ENCODE measurements at places on chromosomes 7 and 10.

DNA sequence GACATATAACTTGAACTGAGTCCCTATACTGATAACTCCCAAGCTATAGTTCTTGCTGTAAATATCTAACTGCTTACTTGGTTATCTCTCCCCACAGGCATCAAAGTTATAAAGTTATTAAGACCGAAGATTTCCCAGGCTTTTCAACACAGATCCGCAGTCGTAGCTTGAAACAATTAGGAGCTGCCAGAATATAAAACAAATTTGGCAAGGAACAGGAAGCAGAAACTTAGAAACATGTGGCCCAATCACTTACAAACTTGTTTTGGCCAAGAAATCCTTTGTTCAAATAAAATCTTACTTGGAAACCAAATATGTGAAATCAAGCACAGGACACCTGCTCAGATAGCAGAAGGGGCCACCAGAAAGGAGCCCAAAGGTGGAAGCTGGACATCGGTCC lies 9.0 kb downstream of the SLC16A12 start:
- no peak for DNase-seq

DNA sequence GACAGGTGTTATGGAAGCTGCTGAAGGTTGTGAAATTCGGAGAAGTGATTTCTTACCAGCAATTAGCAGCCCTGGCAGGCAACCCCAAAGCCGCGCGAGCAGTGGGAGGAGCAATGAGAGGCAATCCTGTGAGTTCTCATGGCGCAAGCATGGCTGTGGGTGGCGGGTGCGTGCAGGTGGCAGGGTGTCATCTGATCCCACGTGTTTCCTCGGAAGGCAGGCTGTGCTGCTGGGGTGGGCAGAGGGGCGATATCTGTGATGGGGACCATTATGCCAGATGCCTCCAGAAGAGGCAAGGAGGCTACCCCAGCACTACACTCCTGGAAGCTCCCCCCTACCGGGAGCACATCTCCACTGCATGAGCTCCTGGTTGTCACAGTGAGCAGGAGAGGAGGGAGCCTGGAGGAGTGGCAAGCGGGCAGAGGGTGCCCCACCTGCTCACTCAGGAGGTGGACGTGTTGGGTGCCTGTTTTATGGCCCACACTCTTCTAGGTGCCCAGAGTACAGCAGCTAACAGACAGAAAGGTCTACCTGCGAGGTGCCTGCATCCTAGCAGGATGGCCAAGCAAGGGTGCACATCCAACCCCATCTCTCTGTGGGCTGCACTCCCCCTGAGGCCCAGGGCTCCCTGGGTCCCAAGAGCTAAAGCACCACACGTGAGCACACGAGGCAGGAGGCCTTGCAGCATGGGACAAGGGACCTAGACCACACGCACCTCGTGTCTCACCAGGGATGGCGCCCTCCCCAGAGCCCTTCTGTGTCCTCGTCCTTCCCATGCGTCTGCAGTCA lies 204.7 kb downstream of the EBF3 start:
- DNase-seq, result peak; percentile 2

DNA sequence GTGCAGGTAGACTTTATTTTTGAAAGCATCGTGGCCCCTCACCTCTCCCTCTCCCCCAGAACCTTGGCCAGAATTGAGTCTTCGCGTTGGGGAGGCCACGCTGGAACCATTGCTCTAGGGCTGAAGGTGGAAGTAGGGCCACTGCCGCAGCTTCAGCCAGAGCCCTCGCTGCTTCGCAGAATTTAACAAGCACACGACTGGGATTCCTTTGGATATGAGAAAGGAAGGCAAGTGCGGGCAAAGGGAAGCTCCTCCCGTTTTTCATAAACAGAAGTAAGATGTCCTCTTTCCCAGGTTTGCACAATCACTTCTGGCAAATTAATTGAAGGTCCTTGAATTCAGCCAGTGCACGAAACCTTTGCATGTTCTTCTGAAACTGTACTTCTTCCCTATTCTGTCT lies 168.1 kb downstream of the CCDC3 start:
- DNase-seq, result no peak

DNA sequence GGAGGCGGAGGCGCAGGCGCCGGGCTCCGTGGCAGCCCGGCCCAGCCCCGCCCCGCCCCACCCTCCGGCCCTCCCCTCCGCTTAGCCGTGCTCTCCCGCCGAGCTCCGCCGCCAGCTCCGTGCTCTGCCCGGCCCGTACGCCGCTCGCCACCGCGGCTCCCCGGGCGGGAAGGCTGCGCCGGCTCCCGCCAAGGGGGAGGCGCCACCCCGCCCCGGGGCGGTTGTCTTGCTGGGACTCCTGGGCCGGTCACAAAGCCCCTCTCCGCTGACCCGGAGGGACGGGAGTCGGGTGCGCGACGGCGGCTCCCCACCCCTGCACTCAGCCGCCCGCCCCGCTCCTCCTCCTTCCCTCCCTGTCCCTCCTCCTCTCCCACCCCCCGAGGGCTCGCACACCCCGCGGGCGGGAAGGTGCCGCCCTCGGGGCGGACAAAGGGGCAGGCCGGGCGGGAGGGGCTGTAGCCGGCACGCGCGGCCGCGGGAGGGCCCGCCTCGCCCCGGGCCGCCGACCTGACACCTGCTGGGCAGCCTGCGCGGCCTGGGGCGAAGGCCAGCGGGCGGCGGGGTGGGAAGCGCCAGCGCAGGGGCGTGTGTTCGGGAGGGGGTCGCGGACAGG lies 11.5 kb upstream of the SP8 start:
- DNase-seq, result no peak

GRCh38 chr7:26619348-26619984 lies 244.9 kb downstream of the SKAP2 start:
- no peak for DNase-seq

GRCh38 chr7:138196971-138197896 lies 121.0 kb downstream of the AKR1D1 start:
- no peak for DNase-seq

DNA sequence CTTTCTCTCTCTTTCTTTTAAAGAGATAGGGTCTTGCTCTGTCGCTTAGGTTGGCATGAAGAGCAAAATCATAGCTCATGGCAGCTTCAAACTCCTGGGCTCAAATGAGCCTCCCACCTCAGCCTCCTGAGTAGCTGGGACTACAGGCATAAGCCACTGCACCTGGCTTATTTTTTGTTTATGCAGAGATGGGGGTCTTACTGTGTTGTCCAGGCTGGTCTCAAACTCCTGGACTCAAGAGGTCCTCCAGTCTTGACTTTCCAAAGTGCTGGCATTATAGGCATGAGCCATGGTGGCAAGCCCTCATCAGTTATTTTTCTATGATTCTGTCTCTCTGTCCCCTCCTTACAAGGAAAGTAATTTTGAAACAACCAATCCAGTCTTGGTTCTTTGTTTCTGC lies 1.1 kb upstream of the BAG3 start:
- no peak for DNase-seq

- no peak for DNase-seq
These were observed 46.3 kb downstream of the MGMT start for GRCh38 chr10:129513312-129513711.

- no peak for DNase-seq
These were observed 847.1 kb downstream of the REEP3 start for GRCh38 chr10:64368298-64368697.

GRCh38 chr10:119608316-119609155 lies 11.8 kb upstream of the TIAL1 start:
- peak; percentile 18 for DNase-seq

DNA sequence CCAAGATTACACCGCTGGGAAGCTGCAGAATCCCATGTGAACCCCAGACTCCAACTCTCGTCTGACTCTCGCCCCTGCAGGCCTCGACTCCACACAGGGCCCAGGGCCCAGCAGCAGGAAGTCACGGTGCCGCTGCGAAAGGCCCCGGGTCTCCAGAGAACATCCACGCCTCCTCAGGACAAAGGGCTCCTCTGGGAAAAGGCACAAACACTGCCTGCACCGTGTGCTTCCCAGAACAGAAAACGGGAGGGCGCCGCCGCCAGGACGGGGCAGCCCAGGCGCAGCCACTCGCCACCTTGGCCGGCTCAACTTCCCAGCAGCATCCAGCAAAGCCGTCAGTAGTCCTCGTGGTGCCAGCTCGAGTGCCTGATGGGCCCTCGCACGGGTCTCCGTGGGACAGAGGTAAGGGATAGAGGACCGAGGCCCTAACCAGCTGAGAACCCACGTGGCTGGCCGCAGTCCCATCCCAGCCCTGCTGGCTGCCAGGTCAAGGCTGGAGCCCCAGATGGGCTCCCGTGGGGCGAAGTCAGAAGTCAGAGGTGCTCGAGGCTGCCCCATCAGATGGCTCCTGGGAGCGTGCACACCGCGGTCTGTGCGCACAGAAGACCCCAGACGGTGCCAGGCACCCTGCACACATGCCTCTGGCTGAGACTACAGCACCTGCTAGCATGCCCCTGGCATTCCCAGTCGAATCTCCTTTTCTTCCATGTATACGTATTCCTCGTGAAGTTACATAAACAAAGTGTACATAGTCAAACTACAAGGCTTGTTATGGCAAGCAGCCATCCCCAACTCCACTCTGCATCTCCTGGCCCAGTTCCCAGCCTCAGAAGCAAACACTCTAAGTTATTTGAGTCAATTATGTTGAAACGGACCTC lies 60.2 kb downstream of the MAD1L1 start:
- no peak for DNase-seq

- peak; percentile 80 for DNase-seq
These were observed at the start of gene MAP3K8 for GRCh38 chr10:30433730-30434272. TSS of gene MAP3K8 (plus strand) at chr10:30434184. CDS start at chr10:30438939, 4,755 bp downstream.

DNA sequence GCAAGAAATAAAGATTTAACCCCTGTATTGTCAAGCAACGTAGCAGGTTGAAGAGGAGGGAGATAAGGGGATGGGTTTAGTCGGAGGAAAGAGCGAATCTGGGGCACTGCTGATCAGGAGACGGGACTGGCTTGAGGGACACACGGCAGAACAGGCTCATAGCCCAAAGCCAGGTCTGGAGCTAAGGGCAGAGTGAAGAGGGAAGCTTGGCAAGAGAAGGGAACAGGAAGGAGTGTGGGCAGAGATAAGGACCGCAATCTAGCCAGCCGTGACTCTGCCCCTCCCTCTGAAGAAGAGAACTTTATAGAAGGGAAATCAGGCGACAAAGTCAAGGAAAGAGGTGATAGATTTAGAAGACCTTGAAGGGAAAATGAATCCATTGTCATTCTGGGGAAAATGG lies 67.6 kb downstream of the CAV1 start:
- no peak for DNase-seq

- no peak for DNase-seq
These were observed 212.1 kb upstream of the KLF14 start for GRCh38 chr7:130946114-130946513.

GRCh38 chr10:78964274-78964951 lies 104.4 kb upstream of the ZMIZ1 start:
- DNase-seq, result no peak

DNA sequence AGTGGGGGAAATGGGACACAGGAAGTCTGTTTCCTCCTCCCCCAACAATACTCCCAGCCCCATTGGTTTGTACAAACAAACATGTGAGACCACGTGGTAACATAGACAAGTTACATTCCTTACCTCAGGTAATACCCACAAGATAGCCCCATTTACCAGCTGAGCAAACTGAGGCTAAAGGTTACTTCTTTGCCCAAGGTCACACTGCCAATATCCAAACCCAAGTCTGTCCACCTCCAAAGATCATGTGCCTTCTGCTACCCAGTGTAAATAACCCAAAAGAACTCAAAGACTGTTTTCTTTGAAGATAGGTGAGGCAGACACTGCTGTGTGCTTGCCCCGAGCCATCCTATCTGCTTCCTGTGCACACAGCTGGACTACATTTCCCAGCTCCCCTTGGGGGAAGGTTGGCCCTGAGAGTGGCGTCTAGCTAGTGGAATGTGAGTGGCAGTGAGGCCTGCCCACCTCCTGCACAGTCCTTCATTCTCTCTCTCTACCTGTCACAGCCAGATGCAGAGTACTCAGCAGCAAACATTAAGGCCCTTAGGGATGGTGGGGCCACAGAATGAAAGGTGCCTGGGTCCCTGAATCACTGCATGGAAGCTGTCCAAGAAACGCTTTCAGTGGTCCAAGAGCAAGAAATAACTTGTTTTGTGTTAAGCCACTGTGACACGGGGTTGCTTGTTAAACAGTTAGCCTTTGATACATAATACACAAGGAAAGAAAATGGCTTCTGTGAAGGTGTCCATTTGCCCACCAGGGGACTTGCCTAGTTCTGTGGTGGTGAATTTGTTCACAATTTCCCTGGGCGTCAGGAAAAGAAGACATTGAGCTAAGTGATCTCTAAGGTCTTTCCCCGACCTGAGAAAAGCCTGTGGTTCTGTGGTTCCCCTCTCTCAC lies 257.7 kb upstream of the NFE2L3 start:
- DNase-seq, result peak; percentile 43

- DNase-seq, result no peak
These were observed 107.7 kb downstream of the GRID1 start for GRCh38 chr10:86258941-86259340.

- peak; percentile 36 for DNase-seq
These were observed 9.3 kb upstream of the TMEM270 start for GRCh38 chr7:73851410-73852338.

GRCh38 chr10:63236113-63236935 lies 103.2 kb downstream of the NRBF2 start:
- peak; percentile 35 for DNase-seq

GRCh38 chr10:36256166-36256565 lies 614.1 kb upstream of the FZD8 start:
- DNase-seq, result no peak

- DNase-seq, result no peak
These were observed 133.5 kb downstream of the SGMS1 start for GRCh38 chr10:50490241-50490640.

DNA sequence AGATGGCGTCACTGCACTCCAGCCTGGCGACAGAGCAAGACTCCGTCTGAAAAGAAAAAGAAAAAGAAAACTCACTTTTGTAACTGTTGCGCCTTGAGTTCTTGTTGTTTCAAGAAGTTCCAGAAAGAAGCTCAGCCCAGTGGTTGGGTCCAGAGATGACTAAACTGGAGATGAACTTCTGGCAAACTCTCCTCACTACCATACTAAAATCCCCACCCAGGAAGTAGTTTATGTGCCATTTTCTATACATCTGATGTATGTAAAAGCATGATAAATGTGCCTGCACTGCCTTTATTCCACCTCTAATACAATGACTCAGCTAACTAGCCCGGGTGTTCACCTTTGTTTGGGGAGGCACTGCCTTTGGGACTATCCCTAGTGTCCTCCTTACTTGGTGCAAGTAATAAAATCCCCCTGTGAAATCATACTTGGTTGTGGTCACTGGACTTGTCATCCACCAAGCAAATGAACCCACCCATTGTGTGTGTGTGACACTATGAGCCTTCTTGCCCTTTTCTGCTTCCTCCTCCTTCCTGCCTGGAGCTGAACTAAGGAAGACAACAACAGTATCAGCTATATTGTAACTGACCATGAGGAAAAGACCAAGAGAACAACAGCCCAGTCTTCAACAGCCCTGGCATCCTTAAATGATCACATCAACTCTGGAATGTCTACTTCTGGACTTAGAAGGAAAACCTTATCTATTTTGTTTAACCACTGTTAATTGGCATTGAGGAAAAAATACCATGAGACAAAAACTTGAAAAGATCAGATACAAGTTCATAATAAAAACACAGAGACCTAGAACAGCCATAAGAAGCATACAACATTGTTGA lies 33.6 kb downstream of the JMJD1C start:
- no peak for DNase-seq
